NCI-H2081 treated with DMSO at 0.1 percent for 48 hours (cell line): ENCODE measurements at places on chromosomes 1 and 21.

GRCh38 chr21:14942801-14943490, 121.9 kb downstream of the NRIP1 start:
- DNase-seq, result no peak

DNA sequence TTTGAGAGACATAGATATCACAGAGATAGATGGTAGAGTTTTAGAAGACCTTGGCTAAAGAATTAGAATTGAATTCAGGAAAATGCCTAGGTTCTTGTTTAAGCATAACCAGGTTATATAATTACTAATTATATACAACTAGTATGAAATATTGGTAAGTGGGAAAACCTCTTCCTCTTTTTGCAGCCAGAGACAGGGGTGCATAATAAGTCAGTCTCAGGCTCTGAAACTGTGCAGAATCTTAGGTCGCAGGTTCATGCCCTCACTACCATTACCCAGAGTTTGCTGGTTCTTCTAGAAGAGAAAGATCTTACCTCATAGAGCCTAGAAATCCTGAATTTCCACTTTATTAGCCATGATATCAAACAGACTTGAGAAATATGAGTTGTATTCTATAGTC, 183.3 kb downstream of the NEK7 start:
- DNase-seq, result no peak

GRCh38 chr21:32411350-32412161, 950 bp upstream of the EVA1C start:
- DNase-seq, result no peak

DNA sequence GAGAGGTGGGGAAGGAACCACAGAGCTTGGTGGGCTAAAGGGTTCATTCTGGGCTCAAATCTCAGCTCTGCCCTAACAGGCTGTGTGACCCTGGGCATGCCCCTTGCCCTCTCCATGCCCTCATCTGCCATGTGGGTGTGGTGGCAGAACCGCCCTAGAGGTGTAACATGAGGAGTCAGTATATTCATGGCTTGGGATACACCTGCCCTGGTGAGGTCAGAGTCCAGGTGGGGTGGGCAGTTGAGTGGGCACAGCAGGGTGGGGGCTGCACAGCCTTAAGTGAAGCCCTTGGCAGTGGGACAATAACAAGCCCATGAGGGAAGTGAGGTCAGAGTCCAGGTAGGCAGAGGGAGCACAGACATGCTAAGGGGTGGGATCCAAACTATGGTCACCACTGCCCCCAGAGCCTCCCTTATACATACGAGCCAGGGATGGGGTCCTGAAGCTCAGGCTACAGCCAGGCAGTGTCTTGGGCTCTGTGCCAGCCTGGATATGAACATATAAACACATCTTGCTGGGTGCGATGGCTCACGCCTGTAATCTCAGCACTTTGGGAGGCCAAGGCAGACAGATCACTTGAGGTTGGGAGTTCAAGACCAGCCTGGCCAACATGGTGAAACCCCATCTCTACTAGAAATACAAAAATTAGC, 59.0 kb upstream of the EFHD2 start:
- no peak for DNase-seq

DNA sequence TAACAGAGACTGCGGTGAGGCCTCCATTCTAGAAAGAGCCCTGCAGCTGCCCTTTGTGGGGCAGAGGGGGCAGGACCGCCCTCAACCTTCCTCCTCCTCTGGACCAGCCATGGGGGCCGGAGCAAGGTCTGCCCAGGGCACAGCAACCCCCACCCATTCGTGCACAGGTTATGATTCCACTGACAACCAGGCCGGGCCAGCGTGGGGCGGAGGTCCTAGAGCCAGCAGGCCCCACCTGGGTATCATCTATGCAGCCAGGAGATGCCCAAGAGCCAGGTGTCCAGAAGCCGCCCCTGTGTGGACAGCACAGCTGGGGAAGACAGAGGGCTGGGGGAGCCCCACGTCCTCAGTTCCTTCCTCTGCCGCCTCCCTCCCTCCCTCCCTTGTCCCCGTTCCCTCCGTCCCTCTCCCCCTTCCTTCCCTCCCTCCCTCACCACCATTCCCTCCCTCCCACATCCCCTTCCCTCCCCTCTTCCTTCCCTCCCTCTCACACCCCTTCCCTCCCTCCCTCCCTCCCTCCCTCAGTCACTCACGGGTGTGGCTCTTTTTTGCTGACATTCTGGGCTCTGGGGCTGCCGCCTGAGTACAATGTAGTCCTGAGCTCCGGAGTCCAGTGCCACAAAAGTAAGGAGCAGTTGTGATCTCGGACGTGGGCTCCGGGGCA, 12.3 kb downstream of the RNF223 start:
- no peak for DNase-seq

DNA sequence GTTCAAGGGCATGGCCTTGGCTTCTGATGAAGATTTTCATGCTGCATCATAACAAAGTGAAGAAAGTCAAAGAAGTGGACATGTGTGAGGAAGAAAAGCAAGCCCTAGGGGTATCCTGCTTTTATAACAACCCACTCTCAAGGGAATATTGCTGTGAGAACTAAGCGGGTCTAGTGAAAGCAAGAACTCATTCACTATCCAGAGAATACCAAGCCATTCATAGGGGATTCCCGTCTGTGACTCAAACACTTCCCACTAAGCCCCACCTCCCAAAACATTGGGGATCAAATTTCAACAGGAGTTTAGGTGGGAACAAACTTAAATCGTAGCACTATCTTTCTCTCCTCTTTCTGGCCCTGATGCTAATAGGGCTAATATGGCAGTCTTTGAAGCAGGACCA, 98.5 kb upstream of the CTTNBP2NL start:
- no peak for DNase-seq

GRCh38 chr1:71295350-71295749, 214.5 kb upstream of the ZRANB2 start:
- DNase-seq, result no peak

DNA sequence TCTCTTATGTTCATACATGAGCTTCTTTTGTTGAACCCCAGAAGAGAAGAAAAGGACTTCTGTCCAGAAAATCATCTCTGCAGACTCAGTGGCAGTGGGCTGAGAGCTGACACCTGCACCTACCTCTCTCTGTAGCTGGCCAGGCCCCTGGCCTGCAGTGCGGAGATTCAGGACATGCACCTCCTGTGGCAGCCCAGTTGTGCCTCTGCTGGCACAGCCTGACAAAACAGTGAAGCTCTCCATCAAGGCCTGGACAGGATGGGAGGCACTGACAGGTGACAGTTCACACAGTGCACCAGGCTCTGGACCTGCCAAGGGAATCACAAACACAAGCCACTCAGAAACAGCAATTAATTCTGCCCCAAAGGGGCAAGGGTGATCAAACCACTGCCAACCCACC, 88.8 kb downstream of the TGFBR3 start:
- no peak for DNase-seq

DNA sequence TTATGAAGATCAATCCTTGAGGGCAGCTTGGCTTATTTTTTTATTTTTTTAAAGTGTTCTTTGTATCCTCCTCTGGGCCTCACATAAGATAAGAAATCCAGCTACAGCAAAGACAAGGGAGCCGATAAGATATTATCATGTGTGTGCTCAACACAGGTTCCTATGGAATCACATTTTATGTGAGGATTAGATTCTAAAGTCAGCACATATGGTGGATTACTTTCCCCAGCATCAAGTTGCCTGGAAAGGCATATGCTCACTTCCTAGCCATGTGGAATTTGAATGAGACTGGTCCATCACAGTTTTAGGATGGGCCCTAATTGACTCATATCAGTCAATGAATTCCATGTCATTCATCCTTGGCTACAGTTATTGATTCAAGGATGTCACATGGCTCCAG, 456.9 kb upstream of the LRRC7 start:
- DNase-seq, result no peak

GRCh38 chr1:25527226-25527846, 16.1 kb upstream of the LDLRAP1 start:
- no peak for DNase-seq

- no peak for DNase-seq
These were observed 32.1 kb downstream of the RHBG start for GRCh38 chr1:156401041-156401574.

DNA sequence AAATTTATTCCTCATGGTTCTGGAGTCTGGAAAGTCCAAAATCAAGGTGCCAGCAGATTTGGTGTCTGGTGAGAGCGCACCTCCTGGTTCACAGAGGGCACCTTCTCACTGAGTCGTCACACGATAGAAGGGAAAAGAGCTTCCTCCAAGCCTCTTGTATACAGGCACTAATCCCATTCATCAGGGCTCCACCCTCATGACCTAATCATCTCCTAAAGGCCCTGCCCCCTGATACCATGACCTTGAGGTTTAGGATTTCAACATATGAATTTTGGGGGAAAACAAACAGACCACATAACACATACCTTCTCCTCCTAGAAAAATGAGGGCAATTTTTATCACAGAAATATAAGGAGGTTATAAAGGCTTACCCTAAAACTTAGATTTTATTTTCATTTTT, 88.0 kb upstream of the NFIA start:
- no peak for DNase-seq

- DNase-seq, result no peak
These were observed 385.2 kb downstream of the NUF2 start for GRCh38 chr1:163706915-163707314.

- DNase-seq, result no peak
These were observed 112.0 kb downstream of the AKT3 start for GRCh38 chr1:243738020-243738419.

DNA sequence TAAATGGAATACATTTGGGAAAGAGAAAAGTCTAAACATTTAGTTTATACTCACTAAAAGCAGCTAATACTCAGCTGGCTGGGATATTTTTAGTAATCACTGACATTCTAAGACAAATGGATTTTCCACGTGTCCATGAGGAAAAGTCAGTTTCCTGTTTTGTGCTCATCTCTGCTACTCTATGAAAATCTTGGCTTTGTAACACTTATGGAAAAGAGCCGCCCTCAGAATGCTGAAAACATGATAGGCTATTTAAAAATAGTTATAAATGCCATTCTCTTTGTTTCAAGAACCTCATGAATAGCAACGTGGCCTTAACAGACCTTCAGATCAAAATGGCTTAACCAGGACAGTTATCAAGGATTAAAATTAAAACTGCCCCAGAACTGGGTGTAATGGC, 29.9 kb downstream of the MRAP start:
- DNase-seq, result no peak

DNA sequence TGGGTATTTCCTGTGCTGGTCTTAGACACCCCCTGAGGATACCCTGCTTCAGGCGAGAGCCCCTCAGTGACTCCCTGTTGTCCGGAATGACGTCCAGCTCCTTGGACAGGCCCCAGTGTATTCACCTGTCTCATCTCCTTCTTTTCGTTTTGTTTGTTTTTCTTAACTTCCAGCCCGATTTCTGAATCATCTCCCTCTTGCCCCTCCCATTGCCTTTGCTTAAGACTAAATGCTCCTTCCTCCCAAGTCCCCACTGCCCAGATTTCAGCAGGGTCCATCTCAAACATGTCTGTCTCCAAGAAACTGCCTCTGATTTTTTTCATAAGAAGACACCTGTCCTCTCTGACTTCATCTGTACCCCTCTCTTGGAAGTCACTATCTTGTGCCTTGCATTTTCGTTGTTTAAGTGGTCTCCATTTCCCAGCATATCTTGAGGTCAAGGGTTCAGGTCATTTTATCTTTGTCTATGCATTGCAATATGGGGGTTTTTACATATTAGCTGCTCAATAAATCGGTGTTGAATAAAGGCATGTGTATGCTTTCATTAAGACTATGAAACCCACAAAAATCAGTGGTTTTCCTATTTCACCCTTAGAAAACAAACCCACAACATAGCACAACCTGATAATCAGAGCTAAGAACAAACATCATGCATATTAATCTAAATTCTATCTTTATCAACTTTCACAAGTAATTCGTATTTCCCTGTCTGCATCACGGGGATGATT, 58.4 kb upstream of the LGALS8 start:
- no peak for DNase-seq

DNA sequence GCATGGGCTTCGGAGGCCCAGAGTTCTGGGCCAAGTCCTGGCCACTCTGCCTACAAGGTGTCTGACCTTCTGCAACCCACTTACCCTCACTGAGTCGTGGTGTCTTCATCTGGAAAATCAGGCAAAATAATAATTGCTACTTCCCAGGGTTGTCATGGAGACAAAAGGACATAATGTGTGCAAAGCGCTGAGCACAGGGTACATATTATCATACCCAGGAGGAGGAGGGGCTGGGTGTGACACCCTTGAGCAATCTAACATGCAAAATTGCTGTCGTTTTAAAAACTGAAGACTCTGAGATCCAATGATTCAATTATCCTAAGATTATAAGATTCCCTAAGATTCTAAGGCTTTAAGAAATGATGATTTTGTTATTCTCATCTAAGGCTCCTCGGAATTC, 459.5 kb downstream of the PTPRU start:
- no peak for DNase-seq

DNA sequence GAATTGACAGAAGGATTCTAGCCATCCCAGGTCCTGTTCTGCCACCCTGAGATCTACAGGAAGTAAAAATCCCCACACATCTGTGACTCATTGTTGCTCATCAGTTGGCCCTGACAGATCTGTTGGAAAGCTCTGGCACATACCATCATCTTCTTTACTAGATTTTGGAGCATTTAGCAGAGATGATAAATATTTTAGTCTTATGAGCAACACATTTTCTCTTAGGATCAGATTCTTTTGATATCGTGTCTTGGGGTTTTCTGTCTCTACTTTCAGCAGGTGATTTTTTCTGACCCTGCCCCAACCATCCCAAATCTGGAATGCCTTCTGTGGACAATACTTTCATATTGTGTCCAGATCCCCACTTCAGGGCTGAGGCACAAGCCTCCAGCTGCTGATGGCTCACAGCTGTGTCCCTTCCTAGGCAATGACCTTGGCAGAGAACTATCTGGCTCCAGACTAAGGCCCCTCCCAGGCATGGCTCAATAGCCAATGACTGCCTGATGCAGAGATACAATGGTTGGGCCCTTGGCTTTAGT, 102.8 kb downstream of the GDAP2 start:
- DNase-seq, result no peak

GRCh38 chr21:45590246-45590725, 48.0 kb upstream of the SLC19A1 start:
- no peak for DNase-seq

DNA sequence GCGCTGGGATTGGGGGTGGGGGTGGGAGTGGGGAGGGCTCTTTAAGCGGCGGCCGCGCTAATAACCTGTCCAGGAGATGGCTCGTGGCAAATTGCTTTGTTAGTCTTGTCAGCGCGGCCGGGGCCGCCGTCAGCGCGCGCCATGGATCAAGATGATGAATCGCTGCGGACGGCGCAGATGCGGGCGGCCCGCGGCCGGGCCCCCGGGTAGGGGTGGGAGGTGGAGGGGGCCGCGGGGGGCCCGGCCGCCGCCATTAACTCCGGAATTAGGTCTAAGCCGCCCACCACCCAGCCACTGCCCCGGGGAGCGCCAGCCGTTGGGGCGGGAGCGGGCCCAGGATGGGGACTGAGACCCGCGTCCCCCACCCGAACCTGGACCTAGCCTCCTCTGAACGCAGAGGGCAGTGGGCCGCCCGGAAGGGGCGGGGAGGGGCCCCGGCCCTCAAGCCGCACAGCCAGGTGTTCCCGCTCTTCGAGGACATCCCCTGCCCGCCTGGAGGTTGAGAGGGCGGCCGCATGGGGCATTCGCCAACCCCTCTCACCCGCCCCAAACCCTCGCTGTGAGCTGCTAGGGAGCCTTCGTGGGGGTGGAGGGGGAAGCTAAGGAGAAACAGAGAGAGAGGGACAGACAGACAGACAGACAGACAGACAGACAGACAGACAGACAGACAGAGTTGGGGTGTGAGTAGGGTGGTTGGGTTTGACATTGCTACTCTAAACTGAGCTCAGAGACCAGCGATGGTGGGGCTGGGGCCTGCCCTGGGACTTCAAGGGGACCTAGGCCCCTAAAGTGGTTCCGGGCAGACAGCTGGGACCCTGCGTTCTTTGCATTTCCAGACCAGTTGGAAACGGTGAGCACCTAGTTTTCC, 3.8 kb upstream of the DMBX1 start:
- no peak for DNase-seq
